Kidney (tissue), 22 donors: ENCODE measurements at places on chromosomes 4 and X. TPM values are rescaled to one million over a fixed set of nuclear protein-coding genes. Genes with fewer than 3 reads are reported as not detected.

GRCh38 chr4:158353541-158354304 lies 143.4 kb downstream of the TMEM144 start:
- no peak overlapping the region for H3K4me3 ChIP-seq
- H3K27ac ChIP-seq: no peak overlapping the region
- DNase-seq: no peak
- no peaks in the 10 kb centered on the region for H3K27me3 ChIP-seq
- no peaks in the 10 kb centered on the region for H3K4me1 ChIP-seq

- H3K4me3 ChIP-seq: no peak overlapping the region
- peaks cover 80% of the 10 kb centered on the region for H3K27me3 ChIP-seq
These were observed 2.9 kb upstream of the HAND2 start for GRCh38 chr4:173532725-173533511.

DNA sequence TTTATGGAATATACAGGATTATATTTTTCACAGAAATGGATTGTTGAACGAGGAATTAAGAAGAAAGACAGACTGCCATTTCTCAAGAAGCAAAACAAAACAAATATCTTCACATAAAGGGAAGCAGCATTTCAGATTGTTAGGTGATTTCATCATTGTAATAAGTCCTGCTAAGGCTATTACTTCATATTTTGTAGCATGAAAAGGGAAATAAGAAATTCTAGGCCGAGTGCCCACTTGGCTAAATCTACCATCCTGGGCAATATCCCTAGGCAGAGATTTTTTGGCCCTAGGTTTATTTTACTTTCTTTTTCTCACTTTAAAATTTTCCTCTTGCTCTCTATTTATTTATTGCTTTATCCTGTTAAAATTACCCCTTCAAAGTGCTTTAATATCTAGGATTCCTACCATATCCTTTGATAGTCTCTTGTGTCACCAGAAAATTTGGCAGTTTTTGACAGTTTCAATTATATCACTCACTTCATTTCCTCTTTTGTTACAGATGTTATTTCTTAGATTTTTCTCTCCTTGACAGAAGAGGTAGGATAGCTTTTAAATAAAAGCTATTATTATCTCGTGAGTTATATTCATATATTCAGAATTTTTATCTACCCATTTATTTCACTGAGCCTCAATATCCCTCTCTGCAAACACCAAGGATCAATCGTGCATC lies 142.3 kb downstream of the PDGFC start:
- H3K4me1 ChIP-seq: no peaks in the 10 kb centered on the region
- no peaks in the 10 kb centered on the region for H3K27me3 ChIP-seq
- no peak overlapping the region for H3K4me3 ChIP-seq
- no peaks in the 10 kb centered on the region for H3K36me3 ChIP-seq
- H3K27ac ChIP-seq: no peak overlapping the region

GRCh38 chr4:57504139-57504538 lies 394.0 kb upstream of the IGFBP7 start:
- no peak overlapping the region for H3K27ac ChIP-seq
- no peaks in the 10 kb centered on the region for H3K27me3 ChIP-seq
- no peak overlapping the region for H3K4me3 ChIP-seq
- DNase-seq: peak; percentile 17
- no peaks in the 10 kb centered on the region for H3K4me1 ChIP-seq

DNA sequence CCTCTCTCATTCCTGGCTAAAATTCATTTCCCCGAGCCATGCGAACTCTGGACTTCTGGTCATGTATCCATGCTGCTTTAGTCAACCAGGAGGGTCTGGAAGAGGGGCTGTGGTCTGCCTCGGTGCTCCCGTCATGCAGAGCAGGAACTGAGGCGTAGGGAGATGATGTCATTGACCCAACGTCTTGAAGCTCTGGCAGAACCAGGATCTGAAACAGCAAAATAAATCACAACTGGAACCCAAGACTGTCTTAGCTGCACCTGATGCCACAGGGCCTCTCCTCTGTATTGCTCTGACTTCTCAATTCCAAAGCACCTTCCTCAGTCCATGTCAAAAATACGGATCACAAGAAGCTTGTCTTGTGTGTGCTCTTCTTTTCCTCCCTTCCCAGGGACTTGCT lies 131.0 kb upstream of the LDB2 start:
- H3K27me3 ChIP-seq: no peaks in the 10 kb centered on the region
- H3K4me1 ChIP-seq: peaks cover 4% of the 10 kb centered on the region
- H3K36me3 ChIP-seq: no peaks in the 10 kb centered on the region
- no peak overlapping the region for H3K27ac ChIP-seq

DNA sequence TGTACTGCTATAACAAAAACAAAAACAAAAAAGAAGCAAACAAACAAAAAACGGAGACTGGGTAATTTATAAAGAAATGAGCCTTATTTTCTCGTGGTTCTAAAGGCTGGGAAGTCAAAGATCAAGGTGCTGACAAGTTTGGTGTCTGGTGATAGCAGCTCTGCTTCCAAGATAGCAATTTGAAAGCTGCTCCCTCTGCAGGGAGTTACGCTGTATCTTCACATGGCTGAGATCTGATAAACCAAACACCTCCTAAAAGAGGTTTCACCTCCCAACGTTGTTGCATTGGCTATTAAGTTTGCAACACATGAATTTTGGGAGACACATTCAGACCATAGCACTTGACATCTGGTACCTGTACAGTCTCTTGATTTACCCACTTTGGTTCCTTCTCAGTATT lies 854.2 kb downstream of the CENPC start:
- no peaks in the 10 kb centered on the region for H3K27me3 ChIP-seq
- no peaks in the 10 kb centered on the region for H3K36me3 ChIP-seq
- H3K4me1 ChIP-seq: no peaks in the 10 kb centered on the region
- H3K27ac ChIP-seq: no peak overlapping the region

DNA sequence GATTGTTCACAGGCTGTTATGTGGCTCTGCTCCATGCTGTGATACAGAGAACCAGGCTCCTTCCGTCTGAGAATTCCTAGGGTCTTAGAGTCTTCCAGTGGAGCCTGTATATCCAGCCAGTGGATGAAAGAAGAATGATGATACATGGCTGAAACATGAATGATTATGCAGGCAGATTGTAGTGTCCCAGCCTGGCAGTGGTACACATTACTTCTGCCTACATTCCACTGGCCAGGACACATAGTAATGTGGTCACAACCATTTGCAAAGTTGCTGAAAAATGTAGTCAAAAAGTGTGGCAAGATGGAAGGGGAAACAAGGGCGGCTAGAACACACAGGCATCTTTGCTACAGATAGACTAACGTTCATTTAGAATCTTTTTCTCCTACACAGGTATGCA lies 4.5 kb upstream of the GBA3 start:
- H3K36me3 ChIP-seq: no peaks in the 10 kb centered on the region
- H3K27ac ChIP-seq: no peak overlapping the region
- H3K27me3 ChIP-seq: no peaks in the 10 kb centered on the region
- no peak for DNase-seq
- no peaks in the 10 kb centered on the region for H3K4me1 ChIP-seq
- H3K4me3 ChIP-seq: no peak overlapping the region

The GPC4 gene
- total RNA-seq: 70.3 TPM

The PRRG3 gene
- 0.44 TPM for total RNA-seq

The PNMA5 gene
- total RNA-seq: not detected
